ENCODE measurements at places on chromosomes 3 and 15.

- DNase-seq: no peak
Measured at GRCh38 chr3:16993227-16993626, 108.5 kb downstream of the PLCL2 start.

DNA sequence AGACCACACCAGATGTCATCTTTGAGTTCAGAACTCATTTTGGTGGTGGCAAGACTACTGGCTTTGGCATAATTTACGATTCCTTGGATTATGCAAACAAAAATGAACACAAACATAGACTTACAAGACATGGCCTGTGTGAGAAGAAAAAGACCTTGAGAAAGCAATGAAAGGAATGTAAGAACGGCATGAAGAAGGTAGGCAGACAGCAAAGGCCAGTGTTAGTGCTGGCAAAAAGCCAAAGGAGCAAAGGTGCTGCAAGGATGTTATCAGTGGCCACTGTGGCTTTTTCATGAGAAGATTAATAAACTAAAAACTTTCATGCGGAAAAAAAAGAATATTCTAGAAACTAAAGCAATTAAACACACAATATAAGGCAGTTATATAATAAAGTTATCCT, 21.9 kb downstream of the AAGAB start:
- no peak for DNase-seq

DNA sequence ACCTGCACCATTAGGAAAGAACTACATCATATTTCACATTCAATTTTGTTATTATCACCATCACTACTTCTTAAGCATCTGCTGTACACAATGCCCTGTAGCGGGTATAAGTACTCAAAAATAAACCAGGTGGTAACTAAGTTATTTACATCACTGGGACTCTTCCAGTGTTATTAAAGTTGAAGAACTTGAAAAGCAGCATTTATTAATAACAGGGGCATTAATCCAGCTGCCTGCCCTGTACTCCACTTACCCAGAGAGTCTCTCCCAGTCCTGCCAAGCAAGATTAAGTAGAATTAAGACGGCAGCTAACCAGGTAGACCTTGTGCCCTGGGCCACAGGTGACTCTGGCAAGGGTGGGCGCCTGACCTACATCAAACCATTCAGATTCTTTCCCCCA, 65.2 kb downstream of the FHIT start:
- DNase-seq: no peak

GRCh38 chr3:169813278-169813677, 574 bp upstream of the LRRC34 start:
- DNase-seq: no peak

DNA sequence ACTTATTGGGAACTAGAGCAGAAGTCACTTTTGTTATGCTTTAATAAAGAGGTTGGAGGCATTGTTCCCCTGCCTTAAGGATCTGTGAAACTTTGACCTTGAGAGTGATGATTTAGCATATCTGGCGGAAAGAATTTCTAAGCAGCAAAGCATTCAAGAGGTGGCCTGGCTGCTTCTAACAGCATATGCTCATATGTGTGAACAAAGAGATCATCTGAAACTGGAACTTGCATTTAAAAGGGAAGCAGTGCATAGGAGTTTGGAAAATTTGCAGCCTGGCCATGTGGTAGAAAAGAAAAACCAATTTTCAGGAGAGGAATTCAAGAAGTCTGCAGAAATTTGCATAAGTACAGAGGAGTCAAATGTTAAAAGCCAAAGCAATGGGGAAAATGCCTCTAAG, 56.4 kb upstream of the GOLIM4 start:
- DNase-seq: no peak

Measured in NCI-H1694 treated with DMSO at 0.1 percent for 48 hours (cell line).